Activated CD8-positive, alpha-beta memory T cell treated with anti-CD3 and anti-CD28 coated beads, Interleukin-2, amount 50 U/mL, for 48 hours (primary cell): ENCODE measurements at places on chromosomes 13 and 19.
A peak's percentile ranks its signal among the peaks of the same experiment; 100 is the strongest.

DNA sequence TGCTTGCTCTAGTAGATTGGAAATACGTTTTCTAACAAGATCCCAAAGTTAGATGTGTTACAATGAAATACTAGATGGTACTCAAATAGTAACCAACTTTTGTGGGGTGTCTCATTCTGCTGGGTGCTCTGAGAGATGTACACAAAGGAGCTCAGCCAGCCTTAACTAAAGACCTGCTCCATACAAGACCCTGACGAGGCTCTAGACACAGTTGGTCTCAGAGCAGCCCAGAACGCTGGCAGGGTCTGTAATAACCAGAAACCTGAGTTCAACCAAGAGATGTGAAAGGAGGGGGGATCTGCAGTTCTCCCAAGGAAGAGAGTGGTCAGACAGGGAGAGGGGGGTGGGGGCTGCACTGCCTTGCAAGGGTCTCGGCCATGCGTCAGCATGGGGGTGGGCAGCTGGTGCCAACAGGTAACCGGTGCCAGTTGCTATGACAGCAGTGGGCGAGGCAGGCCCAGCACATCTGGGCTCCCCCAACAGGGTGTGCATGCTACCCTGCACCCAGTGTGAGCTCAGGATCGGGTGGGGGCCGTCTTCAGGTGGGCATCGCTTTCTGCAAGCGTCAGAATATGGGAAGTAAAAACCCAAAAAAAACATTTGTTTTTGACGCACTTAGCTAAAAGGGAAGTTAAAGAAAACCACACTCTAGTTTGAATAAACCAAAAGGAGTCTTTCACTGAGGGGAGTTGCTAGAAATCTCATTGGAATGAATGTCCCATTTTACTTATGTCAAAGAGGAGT is 68.0 kb upstream of the GPR183 start:
- no peak for DNase-seq

GRCh38 chr13:24742294-24742693 is 21.7 kb upstream of the RNF17 start:
- no peak for DNase-seq

- DNase-seq = no peak
Measured at GRCh38 chr13:65264066-65264465, 1966.1 kb downstream of the PCDH9 start.

DNA sequence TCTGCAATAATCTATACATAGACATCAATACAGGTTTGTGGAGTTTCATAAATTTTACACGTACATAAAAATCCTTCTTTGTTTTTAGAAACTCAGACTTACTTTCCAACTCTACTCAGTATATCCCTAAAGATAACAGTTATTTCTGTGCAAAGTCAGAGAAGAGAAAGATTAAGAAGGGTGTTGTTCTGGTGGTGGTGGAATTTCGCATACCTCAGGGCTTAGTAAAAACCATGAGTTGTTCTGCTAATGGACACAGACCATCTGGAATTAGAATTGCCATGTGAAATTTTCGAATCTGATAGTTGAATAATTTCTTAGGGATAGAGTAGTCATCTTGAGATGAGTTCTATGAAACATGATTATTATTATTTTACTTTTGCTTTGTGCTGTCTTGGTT is 102.7 kb downstream of the ZAR1L start:
- DNase-seq = no peak

- peak; percentile 87 for DNase-seq
Measured at GRCh38 chr13:95191821-95192563, 109.3 kb downstream of the ABCC4 start.

- no peak for DNase-seq
Measured at GRCh38 chr13:83881140-83881684, 1.1 kb downstream of the SLITRK1 start.

GRCh38 chr19:3276341-3276799 is 51.9 kb downstream of the CELF5 start:
- peak; percentile 70 for DNase-seq

GRCh38 chr13:80336776-80337287 is 4.1 kb downstream of the SPRY2 start:
- no peak for DNase-seq

DNA sequence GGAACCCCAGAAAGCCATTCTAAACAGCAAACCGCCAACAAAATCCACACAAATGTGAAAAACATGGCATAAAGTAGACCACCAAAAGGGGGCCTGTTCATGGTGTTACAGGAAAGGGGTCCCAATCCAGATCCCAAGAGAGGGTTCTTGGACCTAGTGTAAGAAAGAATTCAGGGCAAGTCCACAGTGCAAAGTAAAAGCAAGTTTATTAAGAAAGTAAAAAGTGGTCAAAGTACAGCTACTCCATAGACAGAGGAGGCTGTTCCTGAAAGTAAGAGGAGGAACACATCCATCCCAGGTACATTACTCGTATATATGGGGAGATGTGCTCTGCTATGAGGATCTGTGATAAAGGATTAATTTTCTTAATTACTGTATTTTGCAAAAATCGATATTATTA is 67.8 kb upstream of the SLC15A1 start:
- no peak for DNase-seq

GRCh38 chr13:78832461-78832860 is 173.5 kb upstream of the OBI1 start:
- DNase-seq = no peak

- DNase-seq = no peak
Measured at GRCh38 chr13:75704194-75704926, 68.2 kb downstream of the LMO7 start.

DNA sequence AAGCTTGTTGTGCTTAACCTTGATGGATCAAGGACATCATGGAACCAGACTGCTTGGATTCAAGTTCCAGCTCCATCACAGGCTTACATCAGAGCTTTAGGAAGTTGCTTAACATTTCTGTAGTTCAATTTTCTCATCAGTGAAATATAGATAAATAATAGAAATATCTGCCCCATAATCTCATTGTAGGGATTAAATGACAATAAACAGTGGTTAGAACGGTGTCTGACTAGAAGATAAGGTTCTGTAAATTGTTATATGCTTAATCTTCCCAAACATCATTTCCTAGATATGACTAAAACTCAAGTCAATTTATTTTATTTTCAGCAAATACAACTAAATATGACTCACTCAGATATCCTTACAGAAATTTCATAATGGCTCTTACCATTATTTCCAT is 83.5 kb downstream of the SLITRK1 start:
- no peak for DNase-seq

GRCh38 chr19:11142528-11143171 is 12.9 kb downstream of the SPC24 start:
- no peak for DNase-seq

DNA sequence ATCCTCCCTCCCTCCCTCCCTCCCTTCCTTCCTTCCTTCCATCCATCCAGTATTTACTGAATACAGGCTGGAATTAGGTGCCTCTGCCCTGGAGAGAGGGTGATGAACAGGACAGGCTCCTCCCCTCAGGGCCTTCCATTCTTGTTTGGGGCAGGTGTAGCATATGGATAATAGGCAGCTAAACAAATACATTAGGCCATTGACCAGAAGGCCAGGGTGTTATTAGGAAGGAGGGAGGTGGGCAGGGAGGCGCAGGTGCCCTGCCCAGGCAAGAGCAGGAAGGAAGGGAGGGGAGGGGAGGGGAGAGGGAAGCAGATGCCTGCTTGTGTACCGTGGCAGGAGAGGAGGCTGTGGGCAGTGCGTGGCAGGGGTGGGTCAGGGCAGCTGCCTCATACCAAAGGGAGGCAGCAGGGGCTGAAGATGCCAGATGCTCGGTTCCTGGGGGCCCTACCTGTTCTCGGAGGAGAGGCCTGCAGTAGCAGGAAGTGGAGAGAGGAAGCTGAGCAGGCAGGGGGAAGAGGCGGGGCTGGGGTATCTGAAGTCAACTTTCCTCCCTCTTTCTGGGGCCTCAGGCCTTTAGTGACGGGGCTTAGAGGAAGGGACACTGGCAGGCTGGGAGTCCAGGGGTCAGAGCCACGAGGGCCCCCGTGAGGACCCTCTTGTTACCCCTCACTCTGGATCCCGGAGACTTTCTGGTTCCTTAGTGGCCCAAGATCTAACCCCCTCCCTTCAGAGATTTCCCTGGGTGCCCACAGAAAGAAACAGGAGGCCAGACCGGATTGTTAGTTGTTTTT is at the start of gene RINL:
Gene RINL (minus strand): TSS at position 495 of the 794 bp plus-strand sequence. CDS start 1,533 bp downstream, outside the sequence.
- DNase-seq = peak; percentile 80

DNA sequence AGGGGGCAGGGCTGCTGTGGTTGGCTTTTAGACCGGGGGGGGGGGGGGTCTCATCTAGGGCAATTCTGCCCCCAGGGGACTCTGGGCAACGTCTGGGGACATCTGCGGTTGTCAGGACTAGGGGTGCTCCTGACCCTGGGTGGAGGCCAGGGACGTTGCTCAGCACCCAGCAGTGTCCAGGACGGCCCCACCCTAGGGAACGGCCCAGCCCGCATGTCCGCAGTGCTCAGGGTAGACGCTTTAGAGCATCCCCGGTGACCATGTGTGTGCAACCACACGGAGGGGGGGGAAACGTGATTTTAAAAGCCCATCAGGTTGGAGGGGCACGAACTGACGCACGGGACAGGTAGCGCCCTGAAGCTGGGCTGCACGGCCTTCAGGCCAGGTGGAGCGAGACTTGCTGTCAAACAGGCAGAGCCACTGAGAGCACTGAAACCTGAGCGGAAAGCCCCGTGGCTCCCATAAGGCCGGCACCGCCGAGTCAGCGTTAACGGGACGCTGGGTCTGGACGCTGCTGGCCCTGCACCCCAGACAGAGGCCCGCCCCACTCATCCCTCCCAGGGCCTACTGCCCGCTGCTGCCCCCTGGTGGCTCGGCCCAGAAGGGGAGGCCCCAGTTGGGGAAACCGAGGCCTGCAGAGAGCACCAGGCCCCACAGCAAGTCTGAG is 8.3 kb downstream of the CACTIN start:
- DNase-seq = peak; percentile 88

- DNase-seq = no peak
Measured at GRCh38 chr19:30009013-30009412, 67.0 kb downstream of the URI1 start.

GRCh38 chr19:43499042-43499441 is 5.5 kb downstream of the PHLDB3 start:
- DNase-seq = no peak
